Activated CD4-positive, alpha-beta T cell treated with anti-CD3 and anti-CD28 coated beads, Interleukin-2, amount 50 U/mL, for 48 hours (primary cell): ENCODE measurements at places on chromosomes 11 and 22.

DNA sequence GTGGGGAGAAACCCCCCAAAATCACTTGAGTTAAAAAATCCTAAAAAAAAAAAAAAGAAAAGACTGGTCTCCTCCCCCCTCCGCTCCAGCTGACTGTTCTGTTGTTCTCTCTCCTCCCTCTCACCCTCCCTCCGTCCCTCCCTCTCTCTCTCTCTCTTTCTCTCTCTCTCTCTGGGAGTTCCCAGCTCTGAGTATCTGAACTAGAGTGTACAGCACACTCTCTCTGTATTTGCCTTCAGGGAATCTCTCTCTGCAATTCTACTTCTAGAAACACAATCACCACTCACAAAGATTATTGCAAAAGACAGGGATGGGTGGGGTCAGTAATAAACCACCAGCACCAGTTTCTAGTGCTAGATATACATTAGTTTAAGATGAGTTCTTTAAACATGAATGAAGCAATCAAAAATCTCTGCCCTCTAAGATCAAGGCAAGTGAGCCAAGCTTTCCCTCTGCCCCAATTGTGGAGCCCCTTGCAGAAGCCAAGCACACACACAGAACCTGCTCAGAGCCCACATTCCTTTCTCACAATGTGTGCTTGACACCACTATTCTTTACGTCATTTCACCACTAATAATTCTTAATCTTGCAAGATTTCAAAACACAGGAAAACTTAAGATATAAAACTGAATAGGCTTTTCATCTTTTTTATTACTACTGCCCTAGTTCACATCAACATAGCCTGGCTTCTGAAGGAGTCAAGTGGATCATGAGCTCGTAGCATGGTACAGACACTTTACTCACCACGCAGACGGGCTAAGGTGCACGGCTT, 133.5 kb downstream of the RBFOX2 start:
- no peak for DNase-seq

GRCh38 chr22:29702931-29703501, 16.8 kb upstream of the CABP7 start:
- no peak for DNase-seq

DNA sequence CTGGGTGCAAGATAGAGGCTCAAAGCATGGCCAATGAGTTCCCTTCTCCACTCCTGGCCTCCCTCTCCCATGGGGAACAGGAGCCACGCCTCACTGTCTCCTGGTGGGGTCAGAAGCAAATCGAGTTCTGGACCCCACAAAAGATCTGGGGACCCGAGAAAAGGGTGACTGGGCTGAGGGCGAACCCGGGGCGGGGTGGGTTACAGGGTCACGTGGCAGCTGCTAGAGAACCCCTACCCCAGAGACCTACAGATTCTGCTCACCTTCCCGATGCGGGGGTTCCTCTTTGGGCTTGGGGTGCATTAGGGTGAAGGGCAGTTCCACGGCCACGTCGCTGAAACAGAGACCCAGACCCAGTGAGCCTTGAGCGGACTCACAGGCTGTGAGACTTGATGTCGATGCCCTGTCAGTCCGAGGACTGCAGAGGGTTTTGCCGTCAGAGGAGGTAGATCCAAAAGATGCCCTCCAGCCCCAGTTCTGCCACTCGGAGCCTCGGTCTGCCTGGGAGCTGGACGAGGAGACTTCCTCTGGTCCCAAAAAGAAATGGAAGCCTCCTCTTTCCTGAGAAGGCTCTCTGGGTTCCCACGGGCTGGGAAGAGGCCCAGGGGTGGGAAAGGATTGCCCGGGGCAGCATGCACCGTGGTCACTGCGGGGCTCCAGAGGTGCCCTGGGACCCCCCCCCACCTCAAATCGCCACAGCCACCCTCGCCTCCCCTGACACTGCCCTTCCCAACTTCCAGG, 28.2 kb downstream of the TPBGL start:
- DNase-seq: no peak

DNA sequence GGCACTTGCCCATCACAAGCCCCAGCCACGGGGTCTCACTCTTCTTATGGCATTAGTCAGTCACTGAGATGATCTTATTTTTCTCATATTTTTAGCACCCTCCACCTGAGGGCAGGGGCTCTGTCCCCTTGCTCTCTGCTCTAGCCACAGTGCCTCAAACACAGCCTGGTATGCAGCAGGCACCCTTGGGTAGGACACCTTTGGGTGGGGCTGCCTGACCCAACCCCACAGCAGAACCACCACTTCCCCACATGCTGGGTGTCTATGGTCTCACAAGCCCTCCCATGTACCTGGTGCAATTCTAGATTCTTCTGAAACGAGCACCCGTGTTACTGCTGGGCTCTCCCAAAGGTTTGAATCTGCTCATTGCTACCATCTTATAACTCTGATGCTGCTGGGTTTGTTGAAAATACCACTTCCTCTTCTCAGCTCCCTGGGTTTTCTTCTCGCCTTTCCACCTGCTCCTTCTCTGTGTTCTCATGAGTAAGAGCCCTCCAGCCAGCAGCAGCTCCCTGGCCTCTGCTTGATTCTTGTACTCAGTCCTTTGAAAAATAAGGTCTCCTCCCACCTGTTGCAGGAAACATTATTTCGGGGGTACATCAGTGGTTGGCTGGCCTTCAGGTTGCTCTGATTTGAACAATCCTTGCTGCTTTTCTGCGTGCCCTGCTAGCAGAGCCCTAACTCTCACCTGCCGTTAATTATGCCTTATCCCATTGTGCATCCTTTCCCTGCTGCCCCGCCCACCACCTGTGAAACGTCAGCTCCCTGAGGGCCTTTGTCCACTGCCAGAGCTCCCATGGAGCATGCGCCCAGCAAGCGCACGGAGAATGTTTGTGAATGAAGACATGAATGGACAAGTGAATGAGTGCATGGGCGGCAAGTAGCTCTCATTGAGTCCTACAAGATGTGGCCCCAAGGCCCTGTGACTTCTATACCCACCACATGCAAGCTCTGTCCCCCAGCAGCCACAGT, 1181.6 kb downstream of the TBC1D22A start:
- DNase-seq: no peak

GRCh38 chr11:115222863-115223530, 281.2 kb downstream of the CADM1 start:
- no peak for DNase-seq

DNA sequence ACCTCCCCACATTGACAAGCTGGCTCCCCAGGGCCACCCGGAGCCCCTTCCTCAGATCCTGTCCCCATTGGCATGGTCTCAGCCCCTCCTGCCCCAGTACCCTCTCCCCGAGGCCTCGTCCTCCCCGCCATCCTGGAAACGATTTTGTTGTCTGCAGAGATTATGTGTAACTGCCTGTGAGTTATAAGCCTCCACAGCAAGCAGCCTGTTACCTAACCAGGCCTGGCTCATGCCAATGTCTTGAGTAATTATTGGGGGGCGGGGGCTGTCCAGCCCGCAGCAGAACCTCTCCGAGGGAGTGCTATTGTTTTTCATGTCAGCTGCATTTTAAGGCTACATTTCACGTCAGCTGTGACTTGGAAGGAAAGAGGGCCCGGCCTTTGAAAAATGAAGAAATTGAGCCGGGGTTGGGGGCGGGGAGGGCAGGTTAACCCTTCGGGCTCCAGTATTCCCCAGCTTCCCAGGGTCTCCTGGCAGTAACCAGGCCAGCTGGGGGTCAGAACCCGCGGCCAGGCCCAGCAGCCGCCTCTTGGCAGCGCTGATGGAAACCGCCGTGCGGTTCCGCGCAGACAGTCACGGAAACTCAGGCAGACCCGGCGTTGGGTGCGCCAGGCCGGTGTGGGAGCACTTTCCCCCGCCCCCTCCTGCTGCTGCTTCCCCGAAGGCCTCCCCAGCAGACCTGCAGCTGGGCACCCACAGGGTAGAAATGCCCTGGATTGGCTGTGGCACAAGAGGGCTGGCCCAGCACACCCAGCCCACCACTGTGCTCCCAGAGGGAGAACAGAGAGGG, 59.5 kb downstream of the CDKN1C start:
- DNase-seq: no peak

DNA sequence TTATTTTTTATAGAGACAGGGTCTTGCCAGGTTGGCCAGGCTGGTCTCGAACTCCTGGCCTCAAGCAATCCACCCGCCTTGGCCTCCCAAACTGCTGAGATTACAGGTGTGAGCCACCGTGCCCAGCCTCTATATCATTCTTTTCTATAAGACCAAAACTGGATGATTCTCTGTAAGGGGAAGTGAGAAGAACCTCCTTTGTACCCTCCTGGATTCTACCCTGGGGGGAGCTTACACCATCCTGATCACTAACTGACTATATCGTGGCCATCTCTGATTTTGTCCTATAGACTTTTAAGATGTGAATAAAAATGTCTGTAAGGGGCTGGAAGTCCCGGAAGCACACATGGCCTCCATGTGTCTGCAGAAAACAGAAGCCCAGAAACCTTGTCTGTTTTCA, 9.1 kb downstream of the PIWIL4 start:
- no peak for DNase-seq

GRCh38 chr22:33806191-33806590, 114.1 kb downstream of the LARGE1 start:
- DNase-seq: no peak

- no peak for DNase-seq
Measured at GRCh38 chr22:48346311-48346710, 1481.4 kb downstream of the BRD1 start.

DNA sequence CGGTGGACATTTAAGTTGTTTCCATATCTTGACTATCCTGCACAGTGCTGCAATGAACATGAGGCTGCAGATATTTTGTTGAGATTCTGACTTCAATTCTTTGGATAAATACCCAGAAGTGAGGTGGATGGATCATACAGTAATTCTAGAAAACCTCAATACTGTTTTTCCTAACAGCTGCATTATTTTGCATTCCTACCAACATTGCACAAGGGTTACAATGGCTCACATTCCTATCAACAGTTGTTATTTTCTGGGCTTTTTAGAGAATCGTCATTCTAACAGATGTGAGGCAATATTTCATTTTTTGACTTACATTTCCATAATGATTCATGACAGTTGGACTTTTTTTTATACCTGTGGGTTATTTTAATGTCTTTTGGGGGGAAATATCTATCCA, 716.9 kb upstream of the ANO3 start:
- DNase-seq: no peak

- DNase-seq: no peak
Measured at GRCh38 chr11:128194216-128194615, 393.1 kb downstream of the ETS1 start.

GRCh38 chr22:42860968-42861367, 3.9 kb upstream of the ARFGAP3 start:
- DNase-seq: no peak

- DNase-seq: no peak
Measured at GRCh38 chr11:11960687-11961086, 47.7 kb downstream of the DKK3 start.

GRCh38 chr11:117670443-117670842, 126.6 kb downstream of the DSCAML1 start:
- DNase-seq: no peak

DNA sequence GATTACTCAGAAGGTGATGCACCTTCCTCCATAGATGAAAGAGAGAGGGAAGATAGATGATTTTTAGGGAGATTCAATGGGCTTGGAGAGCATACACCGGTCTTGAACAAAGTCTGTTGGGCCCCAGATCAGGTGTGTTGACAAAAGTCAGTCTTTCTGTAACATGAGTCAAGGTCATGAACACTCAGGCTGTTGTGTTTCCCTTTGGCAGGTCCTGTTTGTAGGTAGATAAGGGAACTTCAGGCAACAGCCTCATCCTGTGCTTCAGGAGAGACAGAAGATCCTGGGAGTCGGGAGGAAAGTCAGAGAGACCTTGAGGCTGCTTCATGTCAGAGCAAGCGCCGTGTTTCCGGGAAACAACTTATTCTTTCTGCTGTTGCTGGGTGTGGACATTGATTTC, 703.1 kb downstream of the BRD1 start:
- no peak for DNase-seq

DNA sequence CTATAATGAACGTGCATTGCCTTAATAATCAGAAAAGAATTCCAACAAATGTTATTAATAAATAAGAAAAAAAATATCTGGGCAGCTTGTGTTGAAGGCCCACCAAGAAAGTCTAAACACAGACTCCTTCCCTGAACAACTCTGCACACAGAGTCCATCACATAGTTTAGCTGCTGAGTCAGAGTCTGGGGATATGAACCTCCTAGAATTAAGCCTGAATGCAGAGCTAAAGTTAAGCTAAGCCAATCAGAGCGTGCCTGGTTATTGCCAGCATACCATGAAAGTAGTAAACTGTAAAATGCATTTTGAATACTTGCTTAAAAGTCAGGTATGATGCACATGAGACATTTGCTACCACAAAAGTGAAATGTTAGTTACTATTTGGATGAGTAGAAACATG, 25.6 kb upstream of the TENM4 start:
- no peak for DNase-seq

DNA sequence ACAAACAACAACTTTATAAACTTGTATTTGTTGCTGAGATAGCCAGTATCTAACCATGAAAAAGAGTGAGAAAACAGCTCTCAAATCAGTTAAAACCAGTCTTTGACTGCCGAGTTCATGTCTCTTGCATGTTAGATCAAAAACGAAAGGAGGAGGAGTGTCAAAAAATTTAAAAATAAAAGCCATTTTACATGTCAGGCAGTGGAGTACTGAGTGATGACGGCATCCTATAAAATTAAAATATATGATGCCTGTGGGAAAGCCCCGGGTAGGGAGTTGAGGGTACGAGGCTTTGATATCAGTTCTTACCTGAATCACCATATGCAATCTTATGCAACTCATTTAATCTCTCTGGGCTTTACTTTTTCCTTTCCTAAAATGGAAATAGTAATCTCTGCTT, 117.3 kb downstream of the ETS1 start:
- no peak for DNase-seq

DNA sequence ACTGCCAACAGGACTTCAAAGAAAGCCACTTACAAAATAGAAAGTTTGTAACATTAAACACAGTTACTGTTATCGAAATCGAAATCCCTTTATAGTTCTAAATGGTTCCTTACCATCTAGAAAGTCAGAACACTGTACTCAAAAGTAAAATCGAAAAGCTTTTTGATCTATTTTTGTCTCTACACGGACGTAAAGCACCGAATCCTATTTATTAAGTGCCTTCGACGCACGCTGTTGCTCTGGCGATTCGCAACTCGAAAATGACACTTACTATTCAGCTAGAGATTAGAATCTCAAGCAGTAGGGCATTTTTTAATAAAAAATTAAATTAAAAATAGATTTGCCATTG, 78.3 kb downstream of the LARGE1 start:
- DNase-seq: no peak

GRCh38 chr11:61503135-61503770, 5.3 kb upstream of the LRRC10B start:
- no peak for DNase-seq

- no peak for DNase-seq
Measured at GRCh38 chr11:134398079-134398444, 14.0 kb downstream of the B3GAT1 start.

DNA sequence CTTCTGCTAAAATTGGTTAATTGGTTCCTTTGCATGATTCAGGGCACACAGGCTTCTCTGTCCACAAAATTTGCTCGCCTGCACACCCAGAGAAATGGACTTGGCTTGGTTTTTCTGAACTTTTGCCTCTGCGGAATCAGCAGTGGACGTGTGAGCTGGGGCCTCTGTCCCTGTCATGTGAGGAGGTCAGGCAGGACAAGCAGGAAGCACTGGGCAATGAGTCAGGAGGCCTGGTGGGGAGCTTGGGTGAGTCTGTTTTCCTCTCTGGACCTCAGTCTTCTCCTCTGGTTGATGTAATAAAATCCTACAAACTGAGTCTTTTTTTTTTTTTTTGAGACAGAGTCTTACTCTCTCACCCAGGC, 10.4 kb upstream of the CELSR1 start:
- DNase-seq: no peak

GRCh38 chr11:10197091-10197490, 96.9 kb downstream of the SBF2 start:
- DNase-seq: no peak

GRCh38 chr11:118042796-118043195, 34.1 kb upstream of the TMPRSS4 start:
- DNase-seq: no peak
